Fibroblast of skin of left biceps (primary cell): ENCODE measurements at places on chromosomes 11 and 22.
A peak's percentile ranks its signal among the peaks of the same experiment; 100 is the strongest.

DNA sequence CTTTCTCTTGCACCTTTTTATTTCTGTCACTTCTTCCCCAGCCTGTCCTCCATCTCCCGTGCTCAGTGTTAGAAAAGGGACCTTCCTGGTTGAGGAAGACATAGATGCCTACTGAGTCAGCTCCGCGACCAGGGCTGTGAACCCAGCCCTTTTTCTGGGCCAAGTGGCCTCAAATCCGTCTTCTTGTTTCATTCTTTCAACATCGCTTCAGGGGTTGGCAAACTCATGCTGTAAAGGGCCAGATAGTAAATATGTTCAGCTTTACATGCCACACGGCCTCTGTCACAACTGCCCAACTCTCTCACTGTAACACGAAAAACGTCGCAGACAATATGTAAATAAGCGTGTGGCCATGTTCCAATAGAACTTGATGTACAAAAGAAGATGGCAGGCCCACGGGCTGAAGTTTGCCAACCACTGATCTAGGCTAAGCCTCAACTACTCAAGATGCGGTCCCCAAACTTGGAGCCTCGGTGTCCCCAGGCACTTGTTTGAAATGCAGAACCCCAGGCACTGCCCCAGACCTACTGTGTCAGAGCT, 338.4 kb downstream of the MN1 start:
- no peak for DNase-seq

DNA sequence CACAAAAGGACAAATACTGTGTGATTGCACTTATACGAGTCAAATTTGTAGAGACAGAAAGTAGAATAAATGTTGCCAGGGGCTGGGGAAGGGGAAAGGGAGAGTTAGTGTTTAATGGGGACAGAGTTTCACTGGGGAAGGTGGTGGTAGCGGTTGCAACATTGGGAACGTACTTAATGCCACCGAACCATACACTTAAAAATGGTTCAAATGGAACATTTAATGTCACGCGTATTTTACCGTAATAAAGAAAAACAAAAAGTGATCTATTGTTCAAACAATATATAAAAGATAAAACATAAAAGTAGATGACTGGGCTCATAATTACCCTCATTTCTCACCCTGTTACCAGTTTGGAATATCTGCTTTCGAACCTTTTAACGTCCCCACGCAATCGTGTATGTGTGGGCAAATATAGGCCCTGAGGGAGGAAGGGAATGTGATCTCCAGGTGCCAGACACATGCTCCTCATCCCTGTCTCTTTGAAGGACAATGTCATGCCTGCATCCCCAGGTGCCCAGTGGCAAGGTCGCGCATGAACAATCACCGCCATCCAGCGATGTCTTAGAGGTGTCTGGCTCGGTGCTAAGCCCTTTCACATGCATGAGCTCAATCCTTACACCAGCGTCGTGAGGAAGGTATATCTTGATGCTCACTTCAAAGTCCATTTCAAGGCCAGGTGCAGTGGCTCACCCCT, 35.3 kb downstream of the LIF start:
- no peak for DNase-seq

DNA sequence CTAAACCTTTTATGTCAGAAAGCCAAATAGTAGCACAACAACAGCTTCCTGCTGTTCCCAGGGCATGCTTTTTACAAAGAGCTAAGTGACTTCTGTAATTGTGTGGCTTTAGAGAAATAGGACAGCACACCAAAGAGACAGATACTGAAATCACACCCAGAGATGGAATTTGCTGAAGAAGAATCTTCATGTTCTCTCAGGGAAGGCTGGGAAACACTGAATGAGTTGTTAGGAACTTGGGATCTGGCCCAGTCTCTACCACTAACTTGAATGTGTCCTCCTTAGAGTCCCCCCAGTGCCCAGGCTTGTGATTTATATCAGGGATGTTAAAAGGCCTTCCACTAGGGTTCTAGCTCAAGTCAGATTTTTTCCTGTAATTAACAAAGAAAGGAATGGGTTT, 175.2 kb downstream of the DBX1 start:
- no peak for DNase-seq

GRCh38 chr22:45709060-45709739, 37.6 kb downstream of the ATXN10 start:
- no peak for DNase-seq

GRCh38 chr11:1195682-1196515, 27.0 kb upstream of the MUC5B start:
- no peak for DNase-seq

- peak; percentile 21 for DNase-seq
These were observed 21.7 kb upstream of the PLAAT3 start for GRCh38 chr11:63635762-63636465.
